A549 treated with RU486 at 1 μM for 4 hours (cell line): ENCODE measurements at places on chromosomes 11 and 22. TPM values are rescaled to one million over a fixed set of nuclear protein-coding genes. Genes with fewer than 3 reads are reported as not detected.

Gene MAPK8IP2
- 2.2 to 4.2 TPM (median 3.8 TPM) in 5 replicates for total RNA-seq

Gene TYR
- not detected in 5 replicates for total RNA-seq

Gene NLRP10
- not detected in 5 replicates for total RNA-seq

Gene MRGPRE
- total RNA-seq = 0.17 to 0.18 TPM in 2 of 5 replicates, not detected in the others

Gene PANX2
- total RNA-seq = 5.7 to 8.5 TPM (median 6.9 TPM) in 5 replicates

Gene APOL4
- not detected in 5 replicates for total RNA-seq

Gene SLC1A2
- total RNA-seq = 0.05 to 0.35 TPM (median 0.10 TPM) in 4 of 5 replicates, not detected in the other

Gene TTC36
- total RNA-seq = not detected in 5 replicates

Gene PGA4
- total RNA-seq = not detected in 5 replicates

Gene CLDN5
- not detected in 5 replicates for total RNA-seq

Gene UCP3
- total RNA-seq = 1.1 to 2.0 TPM (median 1.3 TPM) in 5 replicates

Gene TNNT3
- not detected in 5 replicates for total RNA-seq

Gene INPP5J
- total RNA-seq = 0.51 to 0.77 TPM (median 0.65 TPM) in 5 replicates

Gene CDK2AP2
- 60.3 to 99.6 TPM (median 91.5 TPM) in 5 replicates for total RNA-seq

Gene SERHL2
- total RNA-seq = 0.23 to 0.27 TPM (median 0.26 TPM) in 3 of 5 replicates, not detected in the others

Gene MYOD1
- total RNA-seq = not detected in 5 replicates

Gene CCDC73
- not detected in 5 replicates for total RNA-seq

Gene DDX25
- total RNA-seq = 0.10 TPM in 1 of 5 replicates, not detected in the others

Gene PRAME
- 98.9 to 108 TPM (median 104 TPM) in 5 replicates for total RNA-seq

Gene SPON1
- total RNA-seq = 0.02 TPM in 1 of 5 replicates, not detected in the others

Gene C11orf86
- total RNA-seq = 42.4 to 85.7 TPM (median 60.2 TPM) in 5 replicates

Gene ZFTA
- 4.8 to 7.6 TPM (median 7.3 TPM) in 5 replicates for total RNA-seq

Gene SHISAL1
- 5.6 to 7.0 TPM (median 6.4 TPM) in 5 replicates for total RNA-seq

Gene POTEH
- not detected in 5 replicates for total RNA-seq

Gene BRSK2
- total RNA-seq = 5.1 to 8.3 TPM (median 6.4 TPM) in 5 replicates

Gene SHANK3
- 3.0 to 6.1 TPM (median 4.6 TPM) in 5 replicates for total RNA-seq

Gene GNB1L
- 10.4 to 18.8 TPM (median 17.4 TPM) in 5 replicates for total RNA-seq

Gene ADAMTS8
- total RNA-seq = 0.37 to 0.49 TPM (median 0.42 TPM) in 5 replicates

Gene C11orf97
- total RNA-seq = not detected in 5 replicates

Gene FDXACB1
- total RNA-seq = 0.88 to 1.6 TPM (median 1.6 TPM) in 5 replicates

Gene MS4A4A
- total RNA-seq = not detected in 5 replicates
